ENCODE measurements at places on chromosomes 2 and 18. TPM values are rescaled to one million over a fixed set of nuclear protein-coding genes. Genes with fewer than 3 reads are reported as not detected.
A peak's percentile ranks its signal among the peaks of the same experiment; 100 is the strongest.

GRCh38 chr2:115427436-115427835, 985.0 kb downstream of the DPP10 start:
- H3K27ac ChIP-seq: no peak overlapping the region
- no peak overlapping the region for H3K4me3 ChIP-seq
- H3K36me3 ChIP-seq: peaks cover 3% of the 10 kb centered on the region
- DNase-seq: no peak

DNA sequence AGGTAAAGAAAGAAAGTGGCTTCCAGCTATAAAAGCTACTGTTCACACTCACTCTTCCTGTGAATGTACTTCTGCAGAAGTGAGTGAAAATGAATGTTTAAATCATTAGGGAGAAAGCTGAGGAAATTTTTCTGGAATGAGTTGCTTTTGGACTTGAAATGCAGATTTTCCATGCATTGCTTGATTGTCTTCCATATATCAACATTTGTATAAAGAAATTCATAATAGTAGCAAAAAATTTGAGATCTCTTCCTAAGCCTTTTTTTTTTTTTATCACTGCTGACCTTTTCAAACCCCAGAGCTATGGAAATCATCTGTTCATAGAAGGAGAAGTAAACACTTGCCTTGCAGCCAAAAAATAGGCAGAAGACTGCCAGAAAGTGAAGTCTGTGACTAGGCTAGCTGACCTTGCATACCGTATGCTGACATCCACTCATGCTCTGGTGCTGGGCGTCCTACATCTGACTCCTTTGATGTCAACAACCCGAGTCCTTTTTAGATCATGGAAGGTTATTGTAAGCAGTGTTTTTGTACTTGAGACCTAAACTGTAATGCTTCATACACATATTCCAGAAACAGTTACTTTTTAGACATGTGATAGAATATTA, 154.5 kb upstream of the RASGRP3 start:
- no peak overlapping the region for H3K4me3 ChIP-seq
- peaks cover 27% of the 10 kb centered on the region for H3K36me3 ChIP-seq
- no peak overlapping the region for H3K27ac ChIP-seq
- H3K27me3 ChIP-seq: peaks cover 5% of the 10 kb centered on the region
- H3K4me1 ChIP-seq: peaks cover 27% of the 10 kb centered on the region

GRCh38 chr2:179277429-179278196, 13.0 kb upstream of the SESTD1 start:
- H3K4me1 ChIP-seq: peaks cover 7% of the 10 kb centered on the region
- no peaks in the 10 kb centered on the region for H3K36me3 ChIP-seq
- no peak overlapping the region for H3K27ac ChIP-seq
- DNase-seq: no peak
- peaks cover 4% of the 10 kb centered on the region for H3K27me3 ChIP-seq

Gene ICA1L
- total RNA-seq: 4.1 TPM

- DNase-seq: no peak
- H3K4me3 ChIP-seq: no peak overlapping the region
- peaks cover 25% of the 10 kb centered on the region for H3K36me3 ChIP-seq
- H3K4me1 ChIP-seq: peaks cover 19% of the 10 kb centered on the region
- peaks cover 2% of the 10 kb centered on the region for H3K27me3 ChIP-seq
Measured at GRCh38 chr18:36041146-36041545, 26.2 kb downstream of the RPRD1A start.

DNA sequence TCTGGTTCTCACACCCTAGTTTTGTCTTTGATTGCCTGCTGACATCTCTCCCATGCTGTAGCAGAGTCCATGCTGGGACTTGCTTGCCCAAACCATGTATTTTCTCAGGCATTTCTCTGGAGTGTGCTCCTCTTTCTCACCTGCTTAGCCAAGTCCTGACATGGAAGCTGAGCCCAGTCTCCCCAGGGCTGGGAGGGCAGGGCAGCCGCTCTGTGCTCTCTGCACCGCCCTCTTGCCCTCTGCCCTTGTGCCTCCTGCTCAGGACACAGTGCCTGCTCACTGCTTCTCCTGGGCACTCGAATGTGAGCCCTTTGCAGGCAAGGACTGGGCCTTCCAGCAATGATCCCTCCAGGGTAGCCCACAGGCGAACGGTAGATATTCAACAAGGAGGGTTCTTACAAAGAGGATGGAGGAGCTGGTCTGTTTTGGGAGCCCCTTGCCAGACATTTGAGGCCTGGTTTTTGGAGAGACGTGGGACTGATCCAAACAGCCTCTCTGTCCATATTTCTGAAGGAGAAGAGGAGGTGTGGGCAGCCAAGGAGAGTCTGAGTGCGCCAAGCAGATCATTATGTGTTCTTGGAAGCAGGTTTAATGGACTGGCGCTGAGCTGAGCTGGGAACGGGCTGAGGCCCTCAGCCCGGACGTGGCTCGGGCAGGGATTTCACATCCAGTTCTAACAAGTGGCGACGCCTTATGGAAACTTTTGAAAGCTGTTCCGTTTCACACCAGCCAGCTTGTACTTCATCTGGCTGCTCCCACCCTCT, 4.0 kb downstream of the SLC14A2 start:
- no peak overlapping the region for H3K27ac ChIP-seq
- H3K4me3 ChIP-seq: no peak overlapping the region
- H3K4me1 ChIP-seq: no peaks in the 10 kb centered on the region
- no peak for DNase-seq
- H3K27me3 ChIP-seq: no peaks in the 10 kb centered on the region
- no peaks in the 10 kb centered on the region for H3K36me3 ChIP-seq

Gene C2orf80
- total RNA-seq: not detected

DNA sequence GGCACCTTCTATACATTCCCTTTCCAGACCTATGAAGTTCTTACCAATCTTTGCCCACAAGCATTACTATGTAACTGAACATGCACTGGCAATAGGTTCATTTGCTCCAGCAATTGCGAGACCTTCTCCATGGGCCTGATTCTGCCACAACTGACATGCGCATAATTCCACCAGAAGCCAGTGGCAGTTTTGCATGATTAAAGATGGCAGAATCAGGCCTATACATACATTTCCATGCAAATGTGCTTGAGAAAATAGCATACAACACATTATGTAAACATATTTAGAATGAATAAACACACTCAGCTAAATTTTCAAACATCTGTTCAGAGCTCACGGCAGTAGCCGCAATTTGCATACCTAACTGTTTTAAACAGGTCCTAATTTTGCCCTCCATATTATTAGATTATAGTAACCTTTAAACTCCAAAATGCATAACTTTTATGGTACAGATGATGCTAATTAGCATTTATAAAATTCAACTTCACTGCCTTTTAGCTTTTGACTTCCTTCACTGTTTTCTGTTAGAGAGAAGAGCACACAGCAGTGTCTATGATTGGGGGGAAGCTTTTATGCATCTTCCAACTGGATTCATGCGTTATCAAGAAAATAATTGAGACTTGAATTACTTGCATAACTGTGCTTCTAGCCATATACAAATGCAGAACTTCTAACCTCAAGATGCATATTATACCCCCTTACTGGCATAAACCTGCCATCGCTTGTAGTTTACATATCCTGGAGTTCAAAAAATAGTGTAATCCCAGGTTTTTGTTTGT, 155.3 kb upstream of the CDH19 start:
- DNase-seq: no peak
- no peaks in the 10 kb centered on the region for H3K4me1 ChIP-seq
- no peaks in the 10 kb centered on the region for H3K27me3 ChIP-seq
- H3K27ac ChIP-seq: no peak overlapping the region

GRCh38 chr18:56487801-56488200, 150.6 kb downstream of the TXNL1 start:
- H3K36me3 ChIP-seq: no peaks in the 10 kb centered on the region
- no peaks in the 10 kb centered on the region for H3K27me3 ChIP-seq
- no peak overlapping the region for H3K4me3 ChIP-seq
- no peak for DNase-seq
- no peak overlapping the region for H3K27ac ChIP-seq
- peaks cover 3% of the 10 kb centered on the region for H3K4me1 ChIP-seq

- no peak overlapping the region for H3K4me3 ChIP-seq
- peaks cover 9% of the 10 kb centered on the region for H3K36me3 ChIP-seq
- H3K27ac ChIP-seq: peak overlapping the region; percentile 28
Measured at GRCh38 chr2:171084128-171084527, 76.6 kb downstream of the TLK1 start.

GRCh38 chr2:234399451-234400246, 97.2 kb downstream of the ARL4C start:
- peaks cover 1% of the 10 kb centered on the region for H3K27me3 ChIP-seq
- no peak overlapping the region for H3K4me3 ChIP-seq
- DNase-seq: no peak
- H3K36me3 ChIP-seq: no peaks in the 10 kb centered on the region

Gene COQ10B
- total RNA-seq: 22.1 TPM

DNA sequence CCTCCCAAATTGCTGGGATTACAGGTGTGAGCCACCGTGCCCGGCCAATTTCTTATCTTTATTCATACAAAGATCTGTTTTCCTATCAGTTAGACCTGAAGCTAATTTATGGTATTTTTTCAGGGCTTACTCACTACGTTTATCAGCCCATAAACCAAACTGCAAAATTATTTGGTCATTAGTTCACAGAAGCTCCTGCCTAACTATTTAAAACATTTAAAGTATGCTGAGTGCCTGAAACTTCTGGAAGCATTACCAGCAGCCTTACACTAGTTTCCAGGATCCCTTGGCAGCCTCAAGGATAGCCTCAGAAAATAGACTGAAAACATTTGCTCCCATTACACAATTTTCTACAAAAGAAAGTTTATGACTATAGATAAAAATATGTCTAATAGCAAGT, 68.8 kb downstream of the GALNT13 start:
- H3K36me3 ChIP-seq: no peaks in the 10 kb centered on the region
- H3K4me3 ChIP-seq: no peak overlapping the region
- no peak for DNase-seq
- H3K27ac ChIP-seq: no peak overlapping the region

Gene MRO
- 0.23 TPM for total RNA-seq

GRCh38 chr2:71897836-71898235, 249.8 kb downstream of the CYP26B1 start:
- peaks cover 3% of the 10 kb centered on the region for H3K36me3 ChIP-seq
- no peak for DNase-seq
- H3K27me3 ChIP-seq: peaks cover 6% of the 10 kb centered on the region
- H3K27ac ChIP-seq: no peak overlapping the region
- peaks cover 4% of the 10 kb centered on the region for H3K4me1 ChIP-seq

DNA sequence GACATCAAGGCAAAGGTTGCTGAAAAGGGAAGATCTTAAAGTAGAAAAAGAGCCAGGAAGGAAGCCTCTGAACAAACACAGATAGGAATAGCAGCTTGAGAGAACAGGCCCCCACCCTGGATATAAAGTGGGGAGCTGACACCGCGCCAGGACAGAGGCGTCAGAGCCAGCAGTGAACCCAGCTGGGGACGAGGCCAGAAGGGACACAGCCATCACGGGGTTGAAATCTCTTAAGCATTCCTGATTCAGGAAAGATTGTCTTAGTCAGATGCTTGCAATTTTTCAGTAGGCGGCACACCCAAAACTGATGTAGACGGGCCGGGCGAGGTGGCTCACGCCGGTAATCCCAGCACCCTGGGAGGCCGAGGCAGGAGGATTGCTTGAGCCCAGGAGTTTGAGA, 93.8 kb upstream of the PHLPP1 start:
- peaks cover 4% of the 10 kb centered on the region for H3K27me3 ChIP-seq
- DNase-seq: no peak
- H3K4me1 ChIP-seq: peaks cover 21% of the 10 kb centered on the region
- H3K27ac ChIP-seq: no peak overlapping the region

DNA sequence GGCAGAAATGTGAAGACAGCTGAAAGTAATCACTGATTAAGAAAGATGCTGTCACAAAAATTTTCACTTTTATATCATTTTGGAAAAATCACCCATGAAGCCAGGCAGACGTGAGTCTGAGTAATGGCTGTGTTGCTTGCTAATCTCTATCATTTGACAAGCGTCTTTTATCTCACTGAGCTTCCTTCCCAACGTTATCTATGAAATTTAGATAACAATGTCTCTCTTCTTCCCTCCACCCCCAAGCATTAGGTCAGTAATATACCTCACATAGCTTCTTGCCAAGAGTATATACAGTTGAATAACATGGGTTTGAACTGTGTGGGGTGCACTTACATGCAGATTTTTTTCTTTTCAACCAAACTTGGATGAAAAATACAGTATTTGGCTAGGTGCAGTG, 388.6 kb upstream of the NRXN1 start:
- H3K4me1 ChIP-seq: peaks cover 2% of the 10 kb centered on the region
- H3K27me3 ChIP-seq: no peaks in the 10 kb centered on the region
- no peaks in the 10 kb centered on the region for H3K36me3 ChIP-seq
- no peak overlapping the region for H3K27ac ChIP-seq

Gene INPP1
- 11.7 TPM for total RNA-seq

Gene DPY30
- total RNA-seq: 70.1 TPM

- H3K4me3 ChIP-seq: no peak overlapping the region
- peaks cover 10% of the 10 kb centered on the region for H3K4me1 ChIP-seq
- peaks cover 6% of the 10 kb centered on the region for H3K27me3 ChIP-seq
- no peak overlapping the region for H3K27ac ChIP-seq
Measured at GRCh38 chr2:236718207-236718992, 148.8 kb downstream of the ACKR3 start.

GRCh38 chr18:77316008-77316407, 66.4 kb downstream of the GALR1 start:
- DNase-seq: no peak
- no peak overlapping the region for H3K4me3 ChIP-seq
- no peak overlapping the region for H3K27ac ChIP-seq
- H3K4me1 ChIP-seq: peaks cover 16% of the 10 kb centered on the region

DNA sequence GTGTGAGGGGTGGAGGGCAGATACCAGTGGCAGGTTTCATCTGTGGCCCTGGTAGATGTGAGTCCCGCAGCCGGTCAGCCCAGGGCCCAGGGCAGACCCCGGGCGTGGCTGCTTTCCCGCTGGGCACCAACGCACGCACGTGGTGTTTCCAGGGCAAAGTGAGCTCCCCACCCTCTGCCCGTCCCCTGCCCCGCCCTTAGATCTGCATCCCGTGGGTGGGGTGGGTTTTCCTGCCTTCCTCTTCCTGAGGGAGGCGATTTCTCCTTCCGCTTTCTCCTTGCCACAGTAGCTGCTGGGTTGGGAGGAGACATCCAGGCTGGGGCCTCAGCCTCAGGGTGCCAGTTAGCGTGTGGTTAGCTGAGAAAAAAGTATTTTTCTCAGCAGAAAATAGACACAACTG, 49.6 kb downstream of the ODC1 start:
- no peak for DNase-seq
- peaks cover 40% of the 10 kb centered on the region for H3K4me1 ChIP-seq
- H3K27ac ChIP-seq: peak overlapping the region; percentile 30
- H3K27me3 ChIP-seq: peaks cover 9% of the 10 kb centered on the region
- peaks cover 32% of the 10 kb centered on the region for H3K36me3 ChIP-seq
- H3K4me3 ChIP-seq: peak overlapping the region; percentile 71

Gene CFC1
- 1.2 TPM for total RNA-seq

GRCh38 chr18:4510711-4511110, 55.6 kb upstream of the DLGAP1 start:
- H3K4me3 ChIP-seq: no peak overlapping the region
- H3K27me3 ChIP-seq: peaks cover 5% of the 10 kb centered on the region
- peak overlapping the region; percentile 55 for H3K27ac ChIP-seq
- DNase-seq: no peak
- H3K36me3 ChIP-seq: peaks cover 3% of the 10 kb centered on the region

DNA sequence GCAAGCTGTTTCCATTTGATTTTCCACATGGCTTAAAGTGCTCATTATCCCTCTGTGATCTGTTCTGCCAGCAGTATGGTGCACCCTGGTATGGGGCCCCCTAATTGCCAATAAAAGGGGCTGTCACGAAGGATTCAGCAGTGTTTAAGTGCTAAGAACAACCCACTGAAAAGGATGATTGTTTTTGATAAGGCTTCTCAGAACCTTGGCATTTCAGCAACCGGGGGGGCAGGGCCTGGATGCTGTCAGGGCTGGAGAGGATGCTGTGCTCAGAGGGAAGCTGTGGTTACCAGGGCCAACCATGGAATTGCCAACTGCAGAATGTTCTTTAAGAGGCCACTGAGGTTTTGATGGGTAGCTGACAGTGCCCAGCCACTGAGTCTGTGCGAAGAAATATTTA, 117.8 kb downstream of the CTIF start:
- peaks cover 6% of the 10 kb centered on the region for H3K27me3 ChIP-seq
- H3K27ac ChIP-seq: no peak overlapping the region
- H3K4me1 ChIP-seq: peaks cover 9% of the 10 kb centered on the region

Gene GAD1
- total RNA-seq: 129 TPM

Gene LBX2
- total RNA-seq: not detected

Gene NR4A2
- total RNA-seq: 3.9 TPM
